Right ventricle myocardium inferior (tissue), 1 donor: ENCODE measurements at places on chromosomes 3 and 15. TPM values are rescaled to one million over a fixed set of nuclear protein-coding genes. Genes with fewer than 3 reads are reported as not detected.

GABRA5 gene
- total RNA-seq: not detected

PLA2G4B gene
- 5.8 TPM for total RNA-seq

DNA sequence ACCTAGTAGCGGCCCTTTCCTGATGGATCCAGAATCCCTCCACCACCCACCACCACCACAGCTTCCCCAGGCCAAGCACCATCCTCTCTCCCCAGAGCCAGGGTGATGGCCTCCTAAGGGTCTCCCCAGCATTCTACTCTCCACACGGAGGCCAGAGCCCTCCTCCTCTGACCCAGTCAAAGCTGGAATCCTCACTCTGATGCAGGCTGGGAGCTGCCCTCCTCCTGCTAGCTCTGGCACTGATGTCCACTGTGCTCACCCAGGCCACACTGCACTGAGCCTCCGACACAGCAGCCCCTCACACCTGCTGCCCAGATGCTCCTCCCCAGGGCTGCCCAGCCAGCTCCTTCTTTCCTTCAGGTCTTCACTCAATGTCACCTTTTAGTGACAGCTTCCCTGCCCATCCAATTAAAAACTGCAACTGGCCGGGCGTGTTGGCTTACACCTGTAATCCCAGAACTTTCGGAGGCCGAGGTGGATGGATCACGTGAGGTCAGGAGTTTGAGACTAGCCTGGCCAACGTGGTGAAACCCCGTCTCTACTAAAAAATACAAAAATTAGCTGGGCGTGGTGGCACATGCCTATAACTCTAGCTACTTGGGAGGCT lies 21.0 kb downstream of the XXYLT1 start:
- no peak for DNase-seq

DAPK2 gene
- total RNA-seq: 47.9 TPM

VPS8 gene
- 46.1 TPM for total RNA-seq
